Astrocyte (in vitro differentiated cells and primary cell): ENCODE measurements at places on chromosomes 2 and 18. TPM values are rescaled to one million over a fixed set of nuclear protein-coding genes. Genes with fewer than 3 reads are reported as not detected.
A peak's percentile ranks its signal among the peaks of the same experiment; 100 is the strongest.

DNA sequence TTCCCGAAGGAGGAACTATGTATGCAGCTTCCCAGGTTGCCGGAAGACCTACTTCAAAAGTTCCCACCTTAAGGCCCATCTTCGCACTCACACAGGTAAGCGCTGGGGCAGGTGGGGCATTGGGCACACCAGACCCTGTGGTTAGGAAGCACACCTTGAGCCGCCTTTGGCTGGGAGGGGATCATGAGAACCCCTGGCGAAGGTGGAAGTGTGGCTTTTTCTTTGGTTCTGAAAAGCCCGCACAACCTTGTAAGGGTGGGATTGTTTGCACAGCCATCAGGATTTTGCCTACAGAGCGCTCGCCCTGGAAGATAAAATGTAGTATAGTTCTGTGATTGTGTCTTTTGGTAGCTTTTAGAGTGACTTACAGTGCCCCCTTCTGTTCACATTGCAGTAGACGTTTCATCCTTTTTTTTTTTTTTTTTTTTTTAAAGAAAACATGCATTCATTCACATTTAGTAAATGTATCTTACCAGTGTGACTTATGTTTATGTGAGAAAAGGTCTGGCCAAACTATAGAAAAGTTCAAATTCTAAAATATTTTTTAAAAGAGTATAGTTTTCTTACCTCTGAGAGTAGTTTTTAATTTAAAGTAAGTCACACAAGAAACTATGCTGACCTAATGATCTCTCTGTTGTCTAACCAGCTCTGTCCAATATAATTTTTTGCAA is 5.3 kb downstream of the KLF11 start:
- DNase-seq, result peak; percentile 31

- no peak for DNase-seq
These were observed 32.0 kb downstream of the SMCHD1 start for GRCh38 chr18:2687390-2688001.

ALK gene
- 0.16 and 0.46 TPM in 2 replicates for total RNA-seq

DNA sequence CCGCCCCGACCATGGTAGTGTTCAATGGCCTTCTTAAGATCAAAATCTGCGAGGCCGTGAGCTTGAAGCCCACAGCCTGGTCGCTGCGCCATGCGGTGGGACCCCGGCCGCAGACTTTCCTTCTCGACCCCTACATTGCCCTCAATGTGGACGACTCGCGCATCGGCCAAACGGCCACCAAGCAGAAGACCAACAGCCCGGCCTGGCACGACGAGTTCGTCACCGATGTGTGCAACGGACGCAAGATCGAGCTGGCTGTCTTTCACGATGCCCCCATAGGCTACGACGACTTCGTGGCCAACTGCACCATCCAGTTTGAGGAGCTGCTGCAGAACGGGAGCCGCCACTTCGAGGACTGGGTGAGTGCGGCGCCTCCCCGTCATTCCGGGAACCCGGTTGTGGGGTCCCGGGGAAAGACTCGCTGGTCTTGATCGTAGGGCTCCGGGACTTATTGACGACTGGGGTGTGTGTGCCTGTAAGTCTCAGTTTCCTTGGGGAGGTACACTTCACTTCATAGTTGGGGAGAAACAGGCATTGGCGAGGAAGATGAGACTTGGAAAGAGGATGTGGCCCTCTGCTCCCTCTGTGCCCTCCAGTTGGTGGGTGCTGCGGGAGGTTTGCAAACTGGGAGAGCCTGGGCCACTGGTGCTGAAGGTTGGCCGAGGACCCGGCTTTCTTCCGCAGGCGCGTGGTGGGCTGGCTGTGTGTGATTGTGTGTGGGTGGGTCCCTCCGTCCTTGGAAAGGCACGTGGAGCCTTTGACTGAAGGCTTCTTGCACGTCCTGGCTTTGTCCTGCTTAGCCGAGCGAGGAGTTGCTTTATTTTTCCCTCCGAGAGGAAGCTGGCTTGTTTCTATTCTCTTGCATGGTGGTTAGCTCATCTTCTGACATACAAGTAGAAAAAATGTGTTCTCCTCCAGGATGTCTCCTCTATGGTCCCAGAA is 886 bp downstream of the PRKCE start:
- peak; percentile 38 for DNase-seq
